Fibroblast of skin of scalp (primary cell): ENCODE measurements at places on chromosomes 7 and 10.

GRCh38 chr7:105022458-105022857 lies 8.5 kb downstream of the KMT2E start:
- no peak for DNase-seq

DNA sequence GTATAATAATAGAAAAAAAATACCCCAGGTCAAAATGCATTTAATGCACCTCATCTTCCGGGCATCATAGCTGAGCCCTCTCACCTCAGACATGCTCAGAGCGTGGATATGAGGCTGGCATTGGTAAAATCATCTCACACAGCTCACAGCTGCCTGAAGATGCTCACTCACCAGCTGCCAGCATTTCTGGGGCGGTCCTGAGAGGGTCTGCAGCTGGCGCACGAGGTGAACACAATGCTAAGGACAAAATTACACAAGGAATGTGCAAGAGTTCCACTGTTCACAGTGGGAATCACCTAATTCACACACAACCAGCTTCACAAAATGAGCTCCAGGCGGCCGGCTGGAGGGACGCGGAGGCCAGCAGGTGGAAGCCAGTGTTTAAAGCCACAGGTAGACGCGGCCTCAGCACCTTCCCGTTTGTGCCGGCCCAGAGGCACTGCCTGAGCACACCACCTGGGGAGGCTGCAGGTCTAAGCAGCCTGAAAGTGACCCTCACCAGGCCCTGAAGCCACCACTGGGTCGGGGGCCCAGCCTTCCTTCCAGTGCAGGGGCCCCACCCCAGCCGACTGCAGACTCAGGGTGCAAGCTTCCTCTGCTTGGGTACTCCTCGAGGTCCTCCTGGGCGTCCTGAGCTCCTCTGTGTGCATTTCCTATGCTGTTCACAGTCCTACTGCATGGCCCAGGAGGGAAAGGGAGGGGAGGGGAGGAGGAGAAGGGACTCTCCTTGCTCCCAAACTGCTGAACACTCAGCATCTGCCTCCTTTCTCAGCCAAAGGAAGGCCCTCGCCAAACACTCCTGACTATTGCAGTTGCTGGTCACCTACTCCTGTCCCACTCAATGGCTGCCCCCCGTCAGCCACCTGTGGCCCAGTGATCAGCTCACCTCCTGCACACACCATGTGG lies 61.2 kb upstream of the FAM20C start:
- no peak for DNase-seq

- no peak for DNase-seq
Measured at GRCh38 chr10:106467506-106467905, 697.0 kb downstream of the SORCS1 start.

- DNase-seq = no peak
Measured at GRCh38 chr7:94050046-94050445, 45.9 kb upstream of the BET1 start.

- DNase-seq = no peak
Measured at GRCh38 chr10:21696302-21696701, 162.3 kb downstream of the MLLT10 start.

- DNase-seq = no peak
Measured at GRCh38 chr10:60200012-60200681, 189.5 kb downstream of the ANK3 start.

DNA sequence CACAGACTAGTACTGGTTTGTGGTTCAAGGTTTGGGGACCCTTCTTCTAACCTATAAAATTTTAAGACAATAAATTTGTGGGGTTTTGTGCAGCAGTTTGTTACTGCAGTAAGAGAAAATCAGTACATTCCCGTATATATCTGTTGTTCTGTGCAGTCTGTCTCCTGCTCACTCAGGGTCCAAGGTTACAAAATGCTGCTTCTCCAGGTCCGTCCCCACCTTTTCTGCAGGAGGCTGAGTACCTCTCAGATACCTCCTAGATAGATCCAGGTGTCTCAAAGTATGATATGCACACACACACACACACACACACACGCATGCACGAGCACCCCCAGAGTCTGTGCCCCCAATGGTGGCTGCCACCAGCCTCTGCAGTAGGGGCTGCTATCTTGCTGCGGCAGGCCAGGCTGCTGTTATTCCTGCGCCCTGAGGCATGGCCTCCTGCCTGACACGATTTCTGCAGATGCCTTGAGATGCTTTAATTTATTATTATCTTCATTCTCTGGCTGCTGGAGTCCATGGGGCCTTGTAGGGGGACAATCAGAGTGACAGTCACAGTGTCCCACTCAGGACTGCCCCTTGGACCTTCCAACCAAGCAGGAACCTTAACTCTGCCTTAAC lies 25.2 kb upstream of the ASL start:
- no peak for DNase-seq

GRCh38 chr10:127905001-127905847 lies 1.7 kb upstream of the PTPRE start:
- no peak for DNase-seq

DNA sequence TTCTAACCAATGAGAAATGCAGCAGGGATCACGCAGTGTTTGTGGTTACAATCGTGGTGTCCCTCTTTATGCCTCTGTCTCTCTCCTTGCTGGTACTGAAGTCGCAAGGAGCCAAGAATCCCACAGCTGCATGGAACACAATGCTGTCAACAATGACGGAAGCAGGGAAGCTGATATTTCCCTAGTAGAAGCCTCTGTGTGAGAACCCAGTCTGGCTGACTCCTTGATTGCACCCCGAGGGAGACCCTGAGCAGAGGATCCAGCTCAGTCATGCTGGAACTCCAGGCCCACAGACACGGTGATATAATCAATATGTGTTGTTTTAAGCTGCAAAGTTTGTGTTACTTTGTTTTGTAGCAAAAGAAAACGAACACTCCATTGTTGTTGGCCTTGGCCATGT lies 677.9 kb downstream of the PARD3 start:
- no peak for DNase-seq

DNA sequence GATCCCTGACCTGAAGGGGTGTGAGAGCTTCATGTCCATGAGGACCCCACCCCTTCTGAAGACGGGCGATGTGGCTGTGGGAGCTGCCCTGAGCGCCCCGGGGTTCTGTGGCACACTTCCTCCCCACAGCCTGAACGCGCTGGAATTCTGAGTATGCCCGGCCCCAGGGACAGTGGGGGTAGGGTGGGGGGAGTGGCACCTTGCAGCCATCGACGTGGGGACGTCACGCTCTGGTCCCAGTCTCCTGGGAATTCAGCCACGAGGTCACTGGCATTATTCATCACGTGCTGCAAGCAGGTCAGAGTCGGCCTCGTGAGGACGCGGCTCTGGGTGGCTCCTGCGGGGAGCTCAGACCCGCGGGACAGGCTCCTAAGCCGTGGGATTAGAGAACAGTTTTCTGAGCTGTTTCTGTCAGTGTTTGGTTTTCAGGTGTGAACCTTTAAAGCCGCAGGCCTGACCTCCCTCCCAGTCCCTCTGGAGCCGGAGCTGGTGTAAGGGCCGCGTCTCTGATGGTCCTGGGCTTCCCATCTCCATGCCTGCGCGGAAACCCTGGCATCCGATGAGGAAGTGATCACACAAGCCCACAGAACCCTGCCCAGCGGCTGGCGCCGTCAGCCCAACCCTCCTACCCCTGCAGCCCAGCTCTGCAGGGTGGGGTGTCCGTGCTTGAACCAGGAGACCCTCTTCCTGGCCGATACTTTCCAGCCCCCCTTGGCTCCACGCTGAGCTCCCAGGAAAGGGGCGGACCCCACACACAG lies 16.1 kb downstream of the GPR146 start:
- peak; percentile 31 for DNase-seq

DNA sequence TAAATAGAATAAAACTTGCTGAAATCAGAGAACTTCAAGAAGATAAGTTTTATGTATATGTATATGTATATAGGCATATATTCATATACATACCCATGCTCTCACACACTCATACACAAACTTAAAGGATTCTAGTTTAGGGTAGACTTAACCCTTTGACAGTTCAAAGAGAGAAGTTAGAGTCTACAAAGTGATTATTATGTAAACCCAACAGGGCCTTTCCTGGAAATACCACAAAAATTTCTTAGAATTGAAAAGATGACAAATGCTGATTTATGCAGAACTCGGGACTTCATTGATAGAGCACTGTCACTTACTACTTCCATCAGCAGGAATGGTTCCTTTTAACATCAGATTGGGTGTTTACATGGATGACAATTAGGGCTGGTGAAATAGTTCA lies 763.5 kb downstream of the AUTS2 start:
- no peak for DNase-seq

DNA sequence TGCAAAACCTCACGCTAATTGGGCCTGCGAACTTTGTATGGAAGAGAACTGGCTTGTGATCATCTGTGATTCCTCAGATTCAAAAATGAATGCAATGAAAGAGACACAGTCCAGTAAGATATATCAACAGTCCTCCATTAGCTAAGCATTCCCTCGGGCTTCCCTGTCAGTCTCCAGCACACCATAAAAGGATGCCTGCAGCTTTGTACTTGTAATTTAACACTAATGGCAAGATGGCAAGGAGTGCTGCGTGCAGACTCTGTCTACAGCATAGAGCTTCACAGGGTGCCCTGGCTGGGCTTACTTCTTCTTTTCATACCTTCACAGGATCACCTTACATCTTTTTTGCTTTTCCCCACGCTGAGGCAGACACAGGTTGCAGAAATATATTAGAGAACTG lies 200.0 kb downstream of the GFRA1 start:
- DNase-seq = no peak

GRCh38 chr10:86172301-86172700 lies 194.3 kb downstream of the GRID1 start:
- no peak for DNase-seq

DNA sequence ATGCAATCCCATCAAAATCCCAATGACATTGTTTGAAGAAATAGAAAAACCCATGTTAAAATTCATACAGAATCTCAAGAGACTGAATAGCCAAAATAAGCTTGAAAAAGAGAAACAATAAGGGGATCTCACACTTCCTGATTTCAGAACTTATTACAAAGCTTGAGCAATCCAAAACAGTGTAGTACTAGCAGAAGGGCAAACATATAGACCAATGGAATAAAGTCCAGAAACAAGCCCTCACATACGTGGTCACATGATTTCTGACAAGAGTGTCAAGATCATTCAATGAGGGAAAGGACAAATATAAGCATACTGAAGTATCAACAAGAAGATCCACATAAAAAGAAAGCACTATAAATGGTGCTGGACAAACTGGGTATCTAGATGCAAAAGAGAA lies 31.9 kb downstream of the MICU1 start:
- DNase-seq = no peak

GRCh38 chr7:892648-893593 lies 16.6 kb downstream of the GET4 start:
- DNase-seq = no peak

- no peak for DNase-seq
Measured at GRCh38 chr7:17957871-17958270, 17.6 kb upstream of the SNX13 start.

DNA sequence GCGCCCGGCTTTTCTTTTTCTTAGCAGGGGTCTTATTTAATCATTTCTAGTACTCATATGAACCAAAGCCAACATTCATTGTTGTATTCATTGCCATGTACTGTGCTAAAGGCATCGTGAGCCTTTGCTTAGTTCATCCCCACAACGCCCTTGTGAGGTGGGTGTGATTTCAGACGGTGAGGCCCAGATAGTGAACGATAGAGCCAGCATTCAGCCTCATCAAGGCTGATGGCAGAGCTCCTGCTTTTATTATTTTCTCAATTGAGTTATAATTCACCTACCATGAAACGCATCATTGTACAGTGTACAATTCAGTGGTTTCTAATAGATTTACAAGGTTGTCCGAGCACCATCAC lies 50.1 kb downstream of the HK1 start:
- no peak for DNase-seq

DNA sequence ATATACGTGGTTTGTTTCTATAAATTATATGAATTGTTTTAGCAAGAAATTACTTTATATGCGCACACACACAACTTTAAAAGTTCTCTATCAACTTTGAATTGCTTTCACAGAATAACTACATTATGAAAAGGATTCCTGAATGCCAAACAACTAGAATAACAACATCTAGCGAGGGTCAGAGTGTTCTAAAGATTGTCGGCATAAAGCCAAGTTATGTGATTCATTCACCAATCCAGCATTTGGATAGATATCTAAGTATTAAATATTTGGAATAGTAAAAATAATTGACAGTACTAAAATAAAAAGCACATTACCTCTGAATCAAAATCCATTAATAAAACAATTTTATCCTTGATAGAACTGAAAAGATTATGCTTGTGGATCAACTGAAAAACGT lies 125.3 kb upstream of the AMPH start:
- DNase-seq = no peak

- DNase-seq = no peak
Measured at GRCh38 chr10:46525824-46526681, 30.4 kb downstream of the GPRIN2 start.

GRCh38 chr10:30943451-30943850 lies 88.2 kb downstream of the ZNF438 start:
- DNase-seq = no peak

DNA sequence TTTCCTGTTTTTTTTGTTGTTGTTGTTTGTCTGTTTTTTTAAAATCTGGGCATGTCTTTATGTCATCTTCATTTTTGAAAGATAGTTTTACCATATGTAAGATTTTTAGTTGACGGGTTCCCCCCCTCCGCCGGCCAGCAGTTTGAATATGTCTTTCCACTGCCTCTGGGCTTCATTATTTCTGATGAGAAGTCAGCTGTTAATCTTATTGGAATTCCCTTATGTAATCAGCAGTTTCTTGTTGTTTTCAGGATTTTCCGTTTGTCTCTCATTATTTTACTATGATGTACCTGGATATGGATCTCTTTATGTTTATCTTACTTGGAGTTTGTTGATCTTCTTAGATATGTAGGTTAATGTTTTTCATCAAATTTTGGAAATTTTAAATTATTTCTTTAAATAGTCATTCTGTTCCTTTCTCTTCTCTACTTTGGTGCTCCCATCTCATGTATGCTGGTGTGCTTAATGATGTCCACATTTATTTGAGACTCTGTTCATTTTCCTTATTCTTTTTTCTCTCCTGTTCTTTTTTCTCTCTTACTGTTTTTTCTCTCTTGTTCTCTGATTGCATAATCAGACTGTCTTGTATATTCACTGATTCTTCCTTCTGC lies 9.7 kb downstream of the EXOC6 start:
- no peak for DNase-seq

GRCh38 chr10:11680496-11680895 lies 61.7 kb upstream of the ECHDC3 start:
- no peak for DNase-seq

DNA sequence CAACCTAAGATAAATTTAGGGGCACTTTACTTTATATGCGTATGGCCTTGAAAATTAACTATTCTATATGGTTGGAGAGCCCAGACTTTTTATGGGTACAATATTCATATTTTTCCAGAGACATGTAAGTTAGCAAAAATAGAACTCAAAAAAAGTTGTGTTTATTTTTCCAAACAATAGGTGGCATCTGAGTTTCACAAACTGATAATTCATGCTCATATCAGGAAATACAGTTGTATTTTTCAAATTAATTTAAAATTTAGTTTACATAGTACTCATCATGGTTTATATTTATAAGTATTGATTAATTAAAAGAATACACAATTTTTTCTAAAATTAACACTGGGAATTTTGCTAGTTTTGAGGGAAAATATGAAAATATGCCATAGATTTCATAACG lies 34.6 kb downstream of the ANKRD7 start:
- DNase-seq = no peak
